SHP77 (cell line): ENCODE measurements at places on chromosomes 4 and X.

DNA sequence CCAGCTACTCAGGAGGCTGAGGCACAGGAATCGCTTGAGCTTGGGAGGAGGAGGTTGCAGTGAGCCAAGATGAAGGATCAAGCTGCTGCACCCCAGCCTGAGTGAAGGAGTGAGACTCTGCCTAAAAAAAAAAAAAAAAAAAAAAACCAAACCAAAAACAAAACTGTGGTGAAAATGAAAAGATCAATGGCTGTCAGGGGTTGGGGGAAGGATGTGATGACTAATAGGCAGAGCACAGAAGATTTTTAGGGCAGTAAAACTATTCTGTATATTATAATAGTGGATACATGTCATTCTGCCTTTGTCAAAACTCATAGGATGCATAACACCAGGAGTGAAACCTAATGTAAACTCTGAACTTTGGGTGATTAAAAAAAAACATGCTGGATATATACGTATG, 69.9 kb upstream of the ELOVL6 start:
- no peak for DNase-seq

DNA sequence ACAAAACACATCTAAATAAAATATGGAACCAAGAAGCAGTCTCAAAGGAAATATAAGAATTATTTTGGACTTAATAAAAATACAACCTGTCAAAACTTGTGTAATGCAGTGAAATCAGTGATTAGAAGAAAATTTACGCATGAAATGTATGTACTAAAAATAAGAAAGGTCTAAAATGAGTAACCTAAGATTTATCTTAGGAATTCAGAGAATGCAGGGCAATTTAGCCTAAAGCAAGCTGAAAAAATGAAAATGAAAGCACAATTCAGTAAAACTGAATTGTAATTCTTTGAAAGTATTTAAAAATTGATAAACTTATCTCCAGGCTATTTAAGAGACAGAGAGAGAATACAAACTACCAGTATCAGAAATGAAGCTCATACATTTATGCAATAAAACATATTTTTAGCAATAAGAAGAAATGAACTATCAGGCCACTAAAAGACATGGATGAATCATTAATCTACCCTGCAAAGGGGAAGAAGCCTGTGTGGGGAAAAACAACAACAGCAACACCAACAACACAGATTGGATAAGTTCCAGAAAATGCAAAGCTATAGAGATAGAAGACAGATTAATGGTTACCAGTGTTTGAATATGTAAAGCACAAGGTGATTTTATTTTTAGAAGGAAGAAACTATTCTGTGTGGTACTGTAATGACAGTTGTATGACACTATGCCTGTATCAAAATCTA, 442.0 kb upstream of the ADGRL3 start:
- DNase-seq, result no peak

- peak; percentile 85 for DNase-seq
These were observed 84.5 kb upstream of the MAML3 start for GRCh38 chr4:140238351-140239056.

GRCh38 chrX:53732797-53733196, 46.3 kb upstream of the HUWE1 start:
- DNase-seq, result no peak

DNA sequence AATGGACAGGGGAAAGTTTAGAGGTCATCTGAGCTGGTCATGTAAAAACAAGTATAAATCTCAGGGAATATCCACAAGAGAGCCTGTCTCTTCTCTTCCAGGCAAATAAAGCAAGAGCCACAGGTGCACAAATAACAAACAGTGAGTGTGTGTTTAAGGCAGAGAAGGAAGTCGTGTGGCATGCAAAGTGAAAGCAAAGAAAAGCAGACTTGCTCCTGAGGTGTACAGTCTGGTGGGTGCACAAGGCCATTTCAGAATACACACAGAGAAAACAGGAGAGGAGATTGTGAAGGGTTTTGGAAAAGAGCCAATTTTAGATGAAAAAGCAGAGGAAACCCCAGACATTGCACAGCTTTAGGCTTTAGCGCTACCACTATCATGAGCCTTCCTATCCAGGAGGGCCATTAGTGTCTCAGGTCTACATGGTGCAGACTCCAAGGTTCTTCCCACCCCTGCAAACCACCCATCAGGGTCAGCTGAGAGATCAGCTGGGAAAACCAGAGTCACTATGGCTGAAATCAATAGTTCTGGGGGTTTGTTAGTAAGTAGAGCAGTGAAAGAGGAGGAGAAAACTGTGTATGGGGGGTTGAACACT, 355.8 kb downstream of the KLHL4 start:
- no peak for DNase-seq

DNA sequence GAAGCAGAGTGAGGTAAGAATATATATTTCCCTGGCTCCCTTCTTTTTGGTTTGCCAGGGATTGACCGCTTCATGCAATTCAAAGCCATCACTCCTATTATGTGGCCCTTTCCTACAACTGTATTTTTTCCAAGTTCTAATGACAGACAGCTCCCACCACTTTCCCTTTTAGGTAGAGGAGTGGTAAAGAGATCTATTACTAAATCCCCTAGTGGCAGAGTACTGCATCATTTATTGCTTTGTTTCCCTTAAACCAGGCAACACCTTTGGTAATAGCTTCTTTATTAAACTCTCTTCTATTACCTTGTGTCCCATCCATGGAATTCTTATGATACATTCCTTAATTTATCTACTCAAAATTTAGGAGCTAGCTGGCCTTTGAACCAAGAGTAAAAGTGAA, 90.7 kb downstream of the CNOT6L start:
- DNase-seq, result no peak

DNA sequence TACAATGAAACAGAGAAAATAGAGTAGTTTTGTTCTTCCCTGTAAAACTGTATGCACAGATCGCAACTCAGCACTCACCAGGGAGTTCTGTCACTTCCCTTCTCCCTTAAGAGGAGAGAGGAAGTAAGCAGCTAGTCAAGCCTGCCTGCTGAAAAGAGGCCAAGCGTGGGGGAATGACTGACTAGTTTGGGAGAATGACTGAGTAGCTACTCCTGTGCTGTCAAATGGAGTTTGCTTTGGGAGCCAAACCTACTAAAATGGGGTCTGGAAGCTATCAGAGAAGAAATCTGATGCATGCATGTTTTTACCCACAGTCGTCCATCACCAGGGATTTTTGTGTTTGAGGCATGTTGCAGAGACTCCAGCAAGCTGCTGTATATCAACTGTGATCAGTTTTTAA, 54.6 kb upstream of the LHFPL1 start:
- no peak for DNase-seq

DNA sequence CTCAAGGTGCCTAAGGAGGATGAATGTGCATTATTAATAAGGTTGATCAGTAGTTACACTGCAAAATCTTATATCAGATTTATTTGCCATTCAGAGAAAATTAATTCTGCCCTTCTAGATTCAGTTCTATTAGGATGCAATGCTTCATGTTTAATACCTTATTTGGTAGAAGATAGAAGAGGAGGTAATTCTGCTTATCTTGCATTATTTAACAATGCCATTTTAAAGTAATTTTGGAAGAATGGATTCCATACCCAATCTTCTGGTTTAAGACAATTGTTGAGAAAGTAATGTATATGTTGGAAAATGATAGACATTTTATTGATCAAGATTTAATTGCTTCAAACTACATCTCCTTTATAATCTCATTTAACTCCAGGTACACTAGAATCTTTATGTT, 360.9 kb downstream of the ADGRL3 start:
- no peak for DNase-seq

- no peak for DNase-seq
These were observed 68.7 kb downstream of the PAK3 start for GRCh38 chrX:111164728-111165127.

- DNase-seq, result no peak
These were observed 3.1 kb upstream of the SLC6A8 start for GRCh38 chrX:153684467-153685155.

DNA sequence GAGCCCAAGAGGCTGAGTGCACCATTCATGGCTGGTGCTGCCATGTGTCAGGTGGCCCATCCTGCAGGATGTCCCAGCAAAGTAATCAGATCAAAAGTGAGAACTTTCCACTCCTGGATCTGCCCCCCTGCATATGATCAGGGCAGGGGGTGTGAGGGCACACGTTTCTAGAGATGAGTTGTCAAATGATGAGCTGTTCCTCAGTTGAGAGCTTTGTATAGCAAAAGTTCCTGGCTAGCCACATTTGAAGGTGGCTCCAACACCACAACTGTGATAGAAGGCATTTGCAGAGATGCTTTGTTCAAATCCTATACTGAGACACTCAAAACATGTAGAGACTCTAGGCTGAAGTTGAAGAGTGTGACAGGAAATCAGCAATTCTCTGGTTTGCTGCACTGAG, 501.8 kb downstream of the BCOR start:
- DNase-seq, result no peak

DNA sequence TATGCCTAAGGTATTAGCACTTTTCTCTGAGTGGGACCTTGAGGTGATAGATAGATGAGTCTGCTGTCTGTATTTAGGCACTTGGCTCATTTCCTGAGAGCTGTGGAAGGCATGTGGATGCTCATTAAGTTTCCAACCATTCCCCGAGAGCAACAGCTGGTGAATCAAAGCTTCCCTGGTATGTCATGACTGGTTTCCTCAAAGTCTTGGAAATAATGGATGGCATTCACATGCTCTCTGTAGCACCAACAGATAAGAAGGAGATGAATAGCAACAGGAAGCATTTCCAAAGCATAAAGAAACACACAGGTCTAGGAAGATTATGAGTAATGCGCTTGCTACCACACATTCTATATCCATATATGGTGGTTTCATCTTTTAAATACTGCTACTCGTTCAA, 118.3 kb upstream of the ETNPPL start:
- no peak for DNase-seq

- DNase-seq, result peak; percentile 18
These were observed 2340.7 kb downstream of the PCDH7 start for GRCh38 chr4:33060674-33061542.

- no peak for DNase-seq
These were observed 20.3 kb downstream of the ANXA5 start for GRCh38 chr4:121676345-121677075.

GRCh38 chr4:1870578-1871443, at the start of gene NSD2:
Gene NSD2, plus strand, starts transcription at chr4:1871393. Its CDS starts 29,262 bp downstream, at chr4:1900655.
- DNase-seq, result peak; percentile 75

DNA sequence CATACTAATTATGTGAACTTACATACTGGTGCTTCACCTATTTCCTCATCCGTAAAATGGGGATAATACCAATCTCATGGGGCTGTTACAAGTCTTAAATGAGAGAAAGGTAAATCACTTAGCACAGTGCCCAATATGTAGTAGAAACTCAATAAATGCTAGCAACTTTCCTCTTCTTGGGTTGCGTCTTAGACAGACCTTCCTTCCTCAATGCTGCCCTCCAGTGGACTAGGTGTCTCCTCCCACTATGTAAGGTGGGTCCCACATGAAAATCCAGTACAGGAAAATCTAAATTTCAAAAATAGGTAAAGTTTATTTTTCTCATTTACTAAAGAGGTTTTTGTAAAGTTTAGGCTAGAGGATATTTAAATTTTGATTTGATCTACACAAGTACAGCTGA, 20.6 kb downstream of the ZDHHC9 start:
- no peak for DNase-seq

DNA sequence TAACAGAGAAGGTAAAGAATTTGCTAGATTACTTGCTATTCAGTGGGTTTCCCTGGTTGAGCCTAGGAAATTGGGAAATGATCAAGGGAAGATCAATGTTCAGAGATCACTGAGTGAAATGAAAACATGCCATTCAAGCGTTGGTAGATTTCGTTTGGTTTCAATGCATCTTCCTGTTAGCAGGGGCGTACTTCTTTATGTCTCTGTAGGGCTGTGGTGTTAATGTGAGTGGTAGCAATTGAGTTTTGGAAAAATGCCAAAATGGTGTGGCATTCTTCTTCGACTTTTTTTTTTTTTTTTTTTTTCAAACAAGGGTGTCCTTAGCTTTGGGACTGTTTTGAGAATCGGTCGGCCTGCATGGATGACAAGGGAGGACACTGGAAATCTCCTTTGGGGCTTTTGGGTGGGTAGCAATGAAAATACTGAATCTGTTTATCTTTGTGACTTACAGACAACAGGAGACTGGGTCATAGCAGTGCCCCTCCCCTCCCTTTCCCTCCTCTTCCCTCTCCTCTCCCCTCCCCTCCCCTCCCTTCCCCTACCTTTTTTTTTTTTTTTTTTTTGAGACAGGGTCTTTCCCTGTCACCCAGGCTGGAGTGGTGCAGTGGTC, 50.4 kb downstream of the SPRY1 start:
- DNase-seq, result no peak

DNA sequence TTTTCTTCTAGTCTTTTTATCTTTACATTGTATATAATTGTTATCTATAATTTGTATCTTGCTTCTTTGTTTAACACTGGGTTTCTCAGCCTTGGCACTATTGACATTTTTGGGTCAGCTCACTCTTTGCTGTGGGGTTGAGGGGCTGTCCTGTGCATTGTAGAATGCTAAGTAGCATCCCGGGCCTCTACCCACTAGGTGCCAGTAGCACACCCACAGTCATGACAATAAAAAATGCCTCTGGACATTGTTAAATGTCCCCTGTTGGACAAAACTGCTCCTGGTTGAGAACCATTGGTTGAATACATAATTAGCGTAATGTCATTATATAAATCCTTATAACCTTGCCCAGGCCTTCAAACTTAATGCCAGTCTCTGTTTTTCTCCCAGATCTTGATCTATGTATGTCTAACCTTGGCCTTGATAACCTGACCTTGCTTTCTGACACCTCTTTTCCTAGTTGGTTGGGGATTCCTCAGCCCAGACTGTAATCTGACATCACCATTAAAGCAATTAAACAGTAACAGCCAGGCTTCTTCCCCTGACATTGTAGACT, 46.1 kb downstream of the DCX start:
- no peak for DNase-seq

GRCh38 chrX:118740276-118740889, 13.0 kb downstream of the IL13RA1 start:
- DNase-seq, result no peak

DNA sequence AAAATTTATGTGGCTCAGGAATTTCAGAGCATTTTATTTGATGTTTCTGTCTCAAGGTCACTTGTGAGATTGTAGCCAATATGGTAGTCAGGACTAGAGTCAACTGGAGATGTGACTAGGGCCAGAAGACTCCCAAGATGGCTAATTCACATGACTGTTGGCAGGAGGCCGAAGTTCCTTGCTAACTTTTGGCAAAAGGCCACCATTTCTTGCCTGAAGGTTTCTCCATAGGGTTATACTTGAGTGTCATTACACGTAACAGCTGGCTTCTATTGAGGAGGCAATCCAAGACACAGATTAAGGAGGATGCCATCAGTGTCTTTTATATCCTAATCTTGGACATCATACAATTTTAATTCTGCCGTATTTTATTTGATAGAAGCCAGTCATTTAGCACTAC, 162.3 kb upstream of the MAOA start:
- no peak for DNase-seq

- no peak for DNase-seq
These were observed 217.2 kb downstream of the SPRY1 start for GRCh38 chr4:123613586-123614344.

DNA sequence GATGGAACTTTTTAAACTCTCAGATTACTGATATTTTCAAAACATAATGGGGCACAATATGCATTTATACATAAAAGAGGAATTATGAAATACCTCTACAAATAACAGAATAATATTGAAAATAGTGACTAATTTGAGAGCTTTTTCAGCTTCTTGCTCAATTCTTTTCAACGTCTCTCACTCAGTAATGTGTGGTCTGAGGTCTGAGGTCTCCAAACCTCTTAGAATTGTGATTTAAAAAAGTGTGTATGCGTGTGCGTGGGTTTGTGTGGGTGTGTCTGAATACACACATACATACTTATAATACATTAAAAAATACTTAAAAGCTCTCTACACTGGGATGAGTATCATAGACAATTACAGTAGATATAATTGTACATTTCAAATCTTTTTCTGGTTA, 7.9 kb downstream of the NDNF start:
- DNase-seq, result no peak

GRCh38 chr4:113785781-113786180, 24.2 kb upstream of the CAMK2D start:
- no peak for DNase-seq
